Islet precursor cell (in vitro differentiated cells): ENCODE measurements at places on chromosomes 11 and 22.

DNA sequence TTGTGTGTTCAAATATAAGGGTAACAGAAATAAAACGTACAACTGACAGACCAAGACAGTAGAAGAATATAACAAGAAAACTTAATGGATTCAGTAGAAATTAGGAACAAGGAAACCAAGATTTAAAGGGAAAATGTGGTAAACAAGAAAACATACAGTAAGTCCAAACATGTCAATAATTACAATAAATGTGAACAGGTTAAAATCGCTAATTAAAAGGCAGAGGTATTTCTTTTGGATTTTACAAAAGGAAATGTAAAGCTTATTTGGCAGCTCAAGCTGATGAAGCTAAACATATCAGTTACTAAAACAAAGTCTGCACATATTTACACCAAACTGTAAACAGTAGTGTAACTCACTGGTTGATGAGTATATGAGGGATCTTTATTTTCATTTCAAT lies 2.3 kb upstream of the SLC22A12 start:
- no peak for DNase-seq

DNA sequence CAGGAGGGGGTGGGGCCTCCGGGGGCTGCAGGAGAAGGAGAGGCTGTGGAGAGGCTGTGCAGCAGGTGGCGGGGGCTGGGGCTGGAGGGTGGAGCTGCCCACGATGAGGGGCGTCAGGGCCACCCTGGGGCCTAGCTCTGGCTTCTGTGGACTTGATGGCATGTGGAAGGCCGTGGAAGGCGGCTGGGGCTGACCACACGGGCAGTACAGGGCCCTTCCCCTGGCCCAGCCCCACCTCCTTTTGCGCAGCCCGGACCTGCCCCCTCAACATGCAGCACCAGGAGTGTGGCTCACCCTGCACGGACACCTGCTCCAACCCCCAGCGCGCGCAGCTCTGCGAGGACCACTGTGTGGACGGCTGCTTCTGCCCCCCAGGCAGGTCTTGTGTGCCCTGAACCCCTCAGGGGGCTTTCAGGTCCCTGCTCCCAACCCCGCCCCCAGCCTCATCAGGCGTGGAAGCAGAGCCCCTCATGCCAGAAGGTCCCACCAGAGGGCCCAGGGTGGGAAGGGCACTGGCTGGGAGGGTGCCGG lies 6.1 kb downstream of the MUC5B start:
- DNase-seq = peak; percentile 38

DNA sequence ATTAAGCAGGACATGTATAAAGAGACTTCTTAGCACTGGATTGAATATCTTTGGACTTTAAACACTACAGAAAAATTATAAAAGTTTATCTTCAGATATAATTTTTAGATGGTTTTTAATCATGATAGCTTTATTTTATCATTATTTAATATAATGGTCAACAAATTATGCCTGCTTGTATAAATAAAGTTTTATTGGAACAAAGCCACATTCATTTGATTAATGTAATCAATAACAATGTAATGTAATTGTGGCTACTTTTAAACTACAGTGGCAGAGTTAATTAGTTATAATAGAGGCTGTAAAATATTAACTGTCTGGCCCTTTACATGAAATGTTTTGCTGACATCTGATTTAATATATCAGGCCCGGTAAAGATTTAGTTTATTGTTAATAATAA lies 70.0 kb downstream of the STIM1 start:
- DNase-seq = no peak

DNA sequence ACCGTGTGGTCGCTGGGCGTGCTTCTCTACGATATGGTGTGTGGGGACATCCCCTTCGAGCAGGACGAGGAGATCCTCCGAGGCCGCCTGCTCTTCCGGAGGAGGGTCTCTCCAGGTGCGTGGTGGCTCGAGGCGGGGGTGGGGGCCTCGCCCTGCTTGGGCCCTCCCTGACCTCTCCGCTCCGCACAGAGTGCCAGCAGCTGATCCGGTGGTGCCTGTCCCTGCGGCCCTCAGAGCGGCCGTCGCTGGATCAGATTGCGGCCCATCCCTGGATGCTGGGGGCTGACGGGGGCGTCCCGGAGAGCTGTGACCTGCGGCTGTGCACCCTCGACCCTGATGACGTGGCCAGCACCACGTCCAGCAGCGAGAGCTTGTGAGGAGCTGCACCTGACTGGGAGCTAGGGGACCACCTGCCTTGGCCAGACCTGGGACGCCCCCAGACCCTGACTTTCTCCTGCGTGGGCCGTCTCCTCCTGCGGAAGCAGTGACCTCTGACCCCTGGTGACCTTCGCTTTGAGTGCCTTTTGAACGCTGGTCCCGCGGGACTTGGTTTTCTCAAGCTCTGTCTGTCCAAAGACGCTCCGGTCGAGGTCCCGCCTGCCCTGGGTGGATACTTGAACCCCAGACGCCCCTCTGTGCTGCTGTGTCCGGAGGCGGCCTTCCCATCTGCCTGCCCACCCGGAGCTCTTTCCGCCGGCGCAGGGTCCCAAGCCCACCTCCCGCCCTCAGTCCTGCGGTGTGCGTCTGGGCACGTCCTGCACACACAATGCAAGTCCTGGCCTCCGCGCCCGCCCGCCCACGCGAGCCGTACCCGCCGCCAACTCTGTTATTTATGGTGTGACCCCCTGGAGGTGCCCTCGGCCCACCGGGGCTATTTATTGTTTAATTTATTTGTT lies 2.4 kb downstream of the PIM3 start:
- peak; percentile 48 for DNase-seq

- DNase-seq = no peak
Observed at GRCh38 chr11:126926376-126926791, 74.2 kb downstream of the KIRREL3 start.

- no peak for DNase-seq
Observed at GRCh38 chr22:31973739-31974138, 29.4 kb downstream of the YWHAH start.

- DNase-seq = peak; percentile 45
Observed at GRCh38 chr22:47189056-47189916, 426.8 kb downstream of the TBC1D22A start.

- DNase-seq = no peak
Observed at GRCh38 chr22:23072077-23072910, 2.0 kb downstream of the GNAZ start.

- peak; percentile 55 for DNase-seq
Observed at GRCh38 chr11:110491577-110492320, 62.0 kb downstream of the FDX1 start.

GRCh38 chr22:31891366-31892079 lies 52.8 kb upstream of the YWHAH start:
- no peak for DNase-seq

DNA sequence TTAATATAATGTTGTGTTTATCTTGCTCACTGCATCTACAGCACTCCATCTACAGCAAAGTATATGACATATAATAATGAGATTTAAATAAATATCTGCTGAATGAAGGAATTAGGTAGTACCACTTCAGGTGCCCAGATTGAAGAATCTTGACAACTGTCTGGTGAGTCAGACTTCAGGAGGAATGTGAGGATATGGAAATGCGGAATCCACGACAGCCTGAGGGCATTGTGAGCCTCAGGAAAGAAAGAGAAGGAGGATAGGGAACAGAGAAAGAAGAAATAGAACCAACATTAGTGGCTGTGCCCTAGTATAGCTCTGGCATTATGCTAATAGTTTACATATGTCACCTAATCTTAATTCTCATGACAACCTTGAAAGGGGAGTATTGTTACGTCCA lies 304.4 kb downstream of the AASDHPPT start:
- peak; percentile 68 for DNase-seq

DNA sequence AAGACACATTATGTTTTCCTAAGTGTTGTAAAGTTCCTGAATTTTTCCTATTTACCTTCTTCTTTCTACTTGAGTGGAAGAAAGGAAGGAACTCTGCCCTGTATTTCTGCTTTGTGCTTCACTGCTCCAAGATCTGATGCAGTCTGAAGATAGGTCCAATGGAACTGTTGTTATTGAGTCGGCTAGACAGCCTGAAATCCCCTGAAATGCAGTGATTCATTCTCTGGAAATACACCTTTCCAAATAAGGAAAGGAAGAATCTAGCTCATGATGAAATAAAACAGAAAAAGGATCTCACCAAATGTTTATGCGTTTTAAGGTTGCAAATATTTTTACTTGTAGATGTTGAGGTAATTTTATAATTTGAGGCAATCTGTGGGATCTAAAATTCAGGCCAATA lies 322.8 kb downstream of the GUCY1A2 start:
- no peak for DNase-seq

- DNase-seq = no peak
Observed at GRCh38 chr11:118931571-118931970, 5.8 kb upstream of the BCL9L start.

- DNase-seq = peak; percentile 17
Observed at GRCh38 chr11:34124885-34125668, 19.6 kb downstream of the NAT10 start.

- DNase-seq = no peak
Observed at GRCh38 chr22:17970201-17970708, 54.1 kb downstream of the MICAL3 start.

DNA sequence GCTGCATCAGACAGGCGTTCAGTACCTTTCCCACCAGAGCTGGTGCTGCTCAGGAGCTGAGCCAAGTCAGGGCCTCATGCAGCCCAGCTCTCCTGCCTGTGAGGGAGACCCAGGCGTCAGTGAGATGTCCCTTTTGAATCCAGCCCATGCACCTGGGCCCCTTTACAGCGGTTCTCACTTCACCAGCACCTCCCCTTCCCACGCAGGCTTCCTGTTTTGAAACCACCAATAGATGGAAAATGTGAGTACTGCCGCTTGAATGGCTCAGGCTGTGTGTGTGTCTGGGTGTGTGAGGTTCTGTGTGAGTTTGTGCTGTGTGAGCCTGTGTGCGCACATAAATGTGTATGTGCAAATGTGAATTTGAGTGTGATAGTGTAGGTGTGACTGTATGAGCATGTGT lies 88.4 kb downstream of the UBASH3B start:
- DNase-seq = no peak
